Purkinje cell (primary cell): ENCODE measurements at places on chromosomes 6 and 20. TPM values are rescaled to one million over a fixed set of nuclear protein-coding genes. Genes with fewer than 3 reads are reported as not detected.

VWA7 gene
- 3.1 TPM in 1 of 2 replicates, not detected in the other for polyA plus RNA-seq

OXT gene
- not detected in 2 replicates for polyA plus RNA-seq

SCUBE3 gene
- 1.6 and 2.1 TPM in 2 replicates for polyA plus RNA-seq

RNF182 gene
- 9.2 and 9.5 TPM in 2 replicates for polyA plus RNA-seq

FOXC1 gene
- polyA plus RNA-seq, result 0.11 TPM in 1 of 2 replicates, not detected in the other

IYD gene
- polyA plus RNA-seq, result not detected in 2 replicates

MMUT gene
- 35.2 and 37.8 TPM in 2 replicates for polyA plus RNA-seq

ZSCAN12 gene
- polyA plus RNA-seq, result 2.2 and 2.8 TPM in 2 replicates

HLA-F gene
- 1.2 and 2.2 TPM in 2 replicates for polyA plus RNA-seq

PSORS1C2 gene
- not detected in 2 replicates for polyA plus RNA-seq

MAN1A1 gene
- 113 and 123 TPM in 2 replicates for polyA plus RNA-seq

MUC21 gene
- polyA plus RNA-seq, result not detected in 2 replicates

NFATC2 gene
- polyA plus RNA-seq, result 0.20 TPM in 1 of 2 replicates, not detected in the other

HEY2 gene
- polyA plus RNA-seq, result 0.77 and 0.87 TPM in 2 replicates

PCIF1 gene
- 5.7 and 8.0 TPM in 2 replicates for polyA plus RNA-seq

PLEKHG1 gene
- polyA plus RNA-seq, result 0.15 and 0.41 TPM in 2 replicates

STXBP5 gene
- polyA plus RNA-seq, result 8.6 and 47.1 TPM in 2 replicates

DYNLT1 gene
- 89.3 and 113 TPM in 2 replicates for polyA plus RNA-seq

FAM120B gene
- polyA plus RNA-seq, result 34.3 and 37.4 TPM in 2 replicates

NHSL1 gene
- 8.7 and 9.3 TPM in 2 replicates for polyA plus RNA-seq

BACH2 gene
- polyA plus RNA-seq, result 1.4 TPM in 1 of 2 replicates, not detected in the other

DNAH8 gene
- polyA plus RNA-seq, result not detected in 2 replicates

DDX43 gene
- not detected in 2 replicates for polyA plus RNA-seq

TCP11 gene
- 0.94 TPM in 1 of 2 replicates, not detected in the other for polyA plus RNA-seq

GABRR1 gene
- polyA plus RNA-seq, result 0.85 and 1.7 TPM in 2 replicates

MAFB gene
- 1.7 TPM in 1 of 2 replicates, not detected in the other for polyA plus RNA-seq

RPS6KA2 gene
- 1.3 and 3.8 TPM in 2 replicates for polyA plus RNA-seq

PROKR2 gene
- polyA plus RNA-seq, result not detected in 2 replicates

HTR1E gene
- polyA plus RNA-seq, result 0.58 TPM in 1 of 2 replicates, not detected in the other

GNMT gene
- 0.85 TPM in 1 of 2 replicates, not detected in the other for polyA plus RNA-seq

PPIL6 gene
- 16.7 and 18.1 TPM in 2 replicates for polyA plus RNA-seq

CLVS2 gene
- 13.4 and 16.6 TPM in 2 replicates for polyA plus RNA-seq

PTGIS gene
- not detected in 2 replicates for polyA plus RNA-seq

VSTM2L gene
- 19.3 and 23.6 TPM in 2 replicates for polyA plus RNA-seq

NRSN1 gene
- polyA plus RNA-seq, result 88.3 and 130 TPM in 2 replicates

CDSN gene
- not detected in 2 replicates for polyA plus RNA-seq
